ENCODE measurements at places on chromosomes 1 and 21.
A peak's percentile ranks its signal among the peaks of the same experiment; 100 is the strongest.

GRCh38 chr1:233211106-233211505 is 84.4 kb downstream of the PCNX2 start:
- no peak for DNase-seq

- DNase-seq, result no peak
Measured at GRCh38 chr1:158730453-158730852, 9.9 kb upstream of the OR6K3 start.

DNA sequence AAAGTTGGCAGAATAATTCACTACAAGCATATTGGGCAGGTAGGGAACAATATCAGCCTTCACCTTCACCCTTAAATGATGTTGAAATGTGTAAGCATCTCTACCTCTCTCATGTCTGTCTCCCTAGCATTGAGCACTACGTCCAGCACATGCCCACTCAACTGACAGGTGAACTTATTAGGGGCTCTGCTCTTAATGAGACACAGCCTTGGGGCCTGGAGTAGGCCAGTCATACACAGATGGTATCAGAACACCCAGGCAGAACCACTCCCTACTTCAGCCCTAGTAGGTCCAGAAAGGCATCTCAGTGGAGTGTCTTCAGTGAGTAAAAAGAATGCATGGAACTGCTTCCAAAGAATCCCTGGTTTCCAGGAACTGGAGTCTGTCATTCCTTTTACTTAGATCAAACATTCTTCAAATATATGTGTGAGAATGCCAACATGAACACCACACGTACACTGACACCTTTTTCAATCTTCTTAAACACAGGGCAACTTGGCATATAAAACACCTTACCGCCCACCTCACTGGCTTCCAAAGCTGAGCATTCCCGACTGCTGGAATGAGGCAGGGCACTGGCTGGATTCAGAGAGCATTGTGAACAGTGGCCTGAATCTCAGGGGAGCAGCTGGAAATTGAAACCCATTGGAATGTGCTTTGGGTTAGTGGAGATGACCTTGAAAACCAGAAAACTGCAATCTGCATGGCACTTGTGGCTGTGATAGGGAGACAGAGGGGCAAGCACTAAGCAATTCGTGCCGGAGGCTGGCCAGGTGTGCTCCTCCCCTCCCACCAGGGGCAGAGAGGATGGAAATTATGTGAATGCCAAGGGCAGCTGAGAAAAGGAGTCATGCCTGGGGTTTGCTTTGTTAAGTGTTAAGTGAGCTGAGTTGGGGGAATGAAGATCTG is 24.2 kb upstream of the HSD3B1 start:
- DNase-seq, result no peak

- no peak for DNase-seq
Measured at GRCh38 chr1:63784489-63785390, 10.9 kb downstream of the ROR1 start.

DNA sequence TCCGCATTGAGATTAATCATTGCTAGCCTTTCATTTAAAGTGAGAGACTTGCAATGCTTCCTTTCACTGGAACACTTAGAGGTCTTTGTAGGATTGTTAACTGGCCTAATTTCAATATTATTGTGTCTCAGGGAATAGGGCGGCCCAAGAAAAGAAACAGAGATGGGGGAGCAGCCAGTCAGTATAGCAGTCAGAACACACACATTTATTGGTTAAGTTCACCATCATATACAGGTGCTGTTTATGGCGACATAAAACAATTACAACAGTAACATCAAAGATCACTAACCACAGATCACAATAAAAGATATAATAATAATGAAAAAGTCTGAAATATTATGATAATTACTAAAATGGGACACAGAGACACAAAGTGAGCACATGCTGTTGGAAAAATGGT is 29.4 kb downstream of the BARHL2 start:
- DNase-seq, result no peak

DNA sequence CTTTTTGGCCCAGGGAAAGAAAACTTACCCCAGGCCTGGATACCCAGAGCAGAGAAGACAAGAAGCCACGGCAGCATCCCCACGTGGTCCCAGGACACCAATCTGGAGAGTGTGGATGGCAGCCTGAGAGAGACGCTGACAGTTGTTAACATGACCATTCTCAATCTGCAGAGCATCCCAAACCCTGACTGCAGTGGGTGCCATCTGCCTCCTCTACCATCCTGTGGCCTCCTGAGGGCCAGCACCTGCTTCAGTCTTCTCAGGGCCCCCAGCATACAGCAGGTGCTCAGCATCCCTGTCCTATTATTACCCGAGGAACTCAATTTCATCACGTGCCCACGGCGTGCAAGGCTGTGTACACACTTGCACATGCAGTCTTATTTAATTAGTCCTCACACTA is 785 bp downstream of the PGLYRP4 start:
- no peak for DNase-seq

- DNase-seq, result no peak
Measured at GRCh38 chr21:43974791-43975468, 37.2 kb upstream of the TRAPPC10 start.

DNA sequence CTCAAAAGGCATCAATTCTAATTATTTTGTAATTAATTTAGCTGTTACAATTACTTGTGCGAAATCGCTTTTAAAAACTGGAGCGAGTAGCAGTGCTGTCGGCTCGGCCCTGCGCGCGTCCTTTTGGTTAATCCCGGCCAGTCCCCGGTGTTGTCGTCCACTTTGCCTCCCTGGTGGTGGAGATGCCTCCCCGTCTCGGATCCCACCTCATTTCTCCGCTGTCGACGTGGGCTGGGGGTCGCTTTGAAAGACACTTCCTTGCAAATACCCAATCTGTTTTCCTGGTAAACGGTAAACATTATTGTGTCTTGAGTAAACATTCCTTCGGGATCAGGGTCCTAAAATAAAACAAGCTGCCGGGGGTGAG is 3.7 kb downstream of the FOXD3 start:
- no peak for DNase-seq

- DNase-seq, result peak; percentile 69
Measured at GRCh38 chr1:169086603-169087455, 19.7 kb upstream of the ATP1B1 start.

DNA sequence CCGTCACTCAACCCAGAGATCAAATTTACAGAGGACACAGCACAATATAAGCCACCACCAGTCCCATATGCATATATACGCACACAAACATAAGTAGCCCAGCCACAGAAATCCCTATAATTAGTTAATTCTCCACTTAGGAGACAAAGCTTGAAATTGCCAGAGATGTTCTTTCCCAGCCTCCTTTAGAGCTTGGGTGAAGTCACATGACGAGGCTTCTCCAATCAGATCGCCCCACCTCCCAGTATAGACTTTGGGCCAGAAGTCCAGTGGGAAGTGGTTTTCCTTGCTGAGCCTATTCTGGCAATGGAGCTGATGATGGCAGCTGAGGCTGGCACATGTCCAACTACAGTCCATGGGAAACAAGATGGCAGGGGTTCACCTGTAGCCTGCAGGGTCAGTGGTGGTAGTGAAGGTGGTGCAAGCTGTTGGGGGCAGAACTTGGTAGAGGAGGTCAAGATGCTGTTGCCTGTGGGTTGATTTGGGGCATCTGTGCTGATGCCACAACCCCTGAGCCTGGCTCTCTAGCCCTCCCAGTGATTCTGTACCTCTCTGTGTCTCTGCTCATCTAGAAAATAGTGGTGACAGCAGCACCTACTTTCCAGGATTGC is 535.9 kb downstream of the MATN1 start:
- DNase-seq, result no peak

DNA sequence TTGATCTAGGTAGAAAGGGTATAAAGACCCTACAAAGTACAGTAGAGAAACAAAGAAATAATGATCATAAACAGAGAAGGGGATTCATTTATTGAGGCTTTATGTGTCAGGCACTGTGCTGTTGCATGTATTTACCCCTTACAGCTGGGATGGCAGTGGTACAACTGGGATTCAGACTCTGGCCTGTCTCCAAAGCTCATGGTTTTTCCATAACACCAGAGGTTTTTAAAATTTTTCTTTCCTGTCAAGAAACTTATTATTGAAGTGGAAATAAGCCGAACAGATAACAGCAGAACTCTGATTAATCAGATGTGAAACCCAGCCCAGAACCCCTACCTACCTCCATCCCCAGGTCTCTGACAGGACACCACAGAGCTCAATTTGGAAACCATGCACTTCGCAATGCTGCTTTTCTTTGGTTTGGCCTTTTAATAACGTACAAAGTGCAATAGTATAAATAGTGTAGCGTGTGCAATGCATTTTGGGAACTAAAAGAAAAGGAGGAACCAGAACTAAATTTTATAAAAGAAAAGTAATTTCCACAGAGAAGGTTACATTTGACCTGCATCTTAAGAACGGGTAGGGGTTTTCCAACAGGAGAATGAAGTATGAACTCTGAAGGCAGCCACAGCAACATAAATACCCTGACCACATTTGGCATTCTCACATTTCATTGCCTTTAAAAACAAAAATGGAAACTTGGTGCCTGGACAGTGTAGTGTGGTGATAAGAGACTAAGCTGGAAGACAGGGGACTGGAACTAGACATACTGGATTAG is 92.0 kb upstream of the S1PR1 start:
- no peak for DNase-seq

DNA sequence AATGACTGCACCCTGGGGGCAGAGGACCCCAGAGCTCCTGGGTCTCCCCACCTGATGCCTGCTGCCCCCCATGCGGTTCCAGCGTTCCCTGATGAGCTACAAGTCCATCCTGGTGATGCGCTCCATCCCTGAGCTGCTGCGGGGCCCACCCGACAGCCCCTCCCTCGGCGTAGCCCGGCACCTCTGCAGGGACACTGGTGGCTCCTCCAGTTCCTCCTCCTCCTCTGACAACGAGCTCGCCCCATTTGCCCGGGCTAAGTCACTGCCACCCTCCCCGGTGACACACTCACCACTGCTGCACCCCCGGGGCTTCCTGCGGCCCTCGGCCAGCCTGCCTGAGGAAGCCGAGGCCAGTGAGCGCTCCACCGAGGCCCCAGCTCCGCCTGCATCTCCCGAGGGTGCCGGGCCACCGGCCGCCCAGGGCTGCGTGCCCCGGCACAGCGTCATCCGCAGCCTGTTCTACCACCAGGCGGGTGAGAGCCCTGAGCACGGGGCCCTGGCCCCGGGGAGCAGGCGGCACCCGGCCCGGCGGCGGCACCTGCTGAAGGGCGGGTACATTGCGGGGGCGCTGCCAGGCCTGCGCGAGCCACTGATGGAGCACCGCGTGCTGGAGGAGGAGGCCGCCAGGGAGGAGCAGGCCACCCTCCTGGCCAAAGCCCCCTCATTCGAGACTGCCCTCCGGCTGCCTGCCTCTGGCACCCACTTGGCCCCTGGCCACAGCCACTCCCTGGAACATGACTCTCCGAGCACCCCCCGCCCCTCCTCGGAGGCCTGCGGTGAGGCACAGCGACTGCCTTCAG is 35.5 kb downstream of the TRIM11 start:
- DNase-seq, result no peak

DNA sequence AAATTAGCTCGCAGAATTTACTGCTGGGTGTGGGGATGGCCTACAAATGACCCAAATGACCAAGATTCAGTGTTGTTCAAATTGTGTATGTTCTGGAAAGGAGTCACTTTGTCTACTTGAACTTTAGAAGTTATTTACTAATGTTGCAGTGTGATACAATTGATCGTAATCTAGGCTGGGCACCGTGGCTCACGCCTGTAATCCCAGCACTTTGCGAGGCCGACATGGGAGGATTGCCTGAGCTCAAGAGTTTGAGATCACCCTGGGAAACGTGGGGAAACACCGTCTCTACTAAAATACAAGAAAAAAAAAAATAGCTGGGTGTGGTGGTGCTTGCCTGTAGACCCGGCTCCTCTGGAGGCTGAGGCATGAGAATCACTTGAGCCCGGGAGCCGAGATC is 57.6 kb upstream of the TMPRSS2 start:
- no peak for DNase-seq

DNA sequence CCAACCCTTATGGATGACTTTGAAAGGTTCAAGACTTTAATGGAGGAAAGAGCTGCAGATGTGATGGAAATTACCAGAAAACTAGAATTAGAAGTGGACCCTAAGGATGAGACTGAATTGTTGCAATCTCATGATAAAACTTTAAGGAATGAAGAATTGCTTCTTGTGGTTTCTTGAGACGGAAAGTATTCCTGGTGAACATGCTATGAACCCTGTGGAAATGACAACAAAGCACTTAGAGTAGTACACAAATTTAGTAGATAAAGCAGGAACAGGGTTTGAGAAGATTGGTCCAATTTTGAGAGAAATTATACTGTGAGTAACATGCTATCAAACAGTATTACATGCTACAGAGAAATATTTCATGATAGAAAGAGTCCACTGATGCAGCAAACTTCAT is 215.4 kb downstream of the OMA1 start:
- DNase-seq, result no peak

- no peak for DNase-seq
Measured at GRCh38 chr1:199247891-199248290, 609.1 kb downstream of the PTPRC start.

DNA sequence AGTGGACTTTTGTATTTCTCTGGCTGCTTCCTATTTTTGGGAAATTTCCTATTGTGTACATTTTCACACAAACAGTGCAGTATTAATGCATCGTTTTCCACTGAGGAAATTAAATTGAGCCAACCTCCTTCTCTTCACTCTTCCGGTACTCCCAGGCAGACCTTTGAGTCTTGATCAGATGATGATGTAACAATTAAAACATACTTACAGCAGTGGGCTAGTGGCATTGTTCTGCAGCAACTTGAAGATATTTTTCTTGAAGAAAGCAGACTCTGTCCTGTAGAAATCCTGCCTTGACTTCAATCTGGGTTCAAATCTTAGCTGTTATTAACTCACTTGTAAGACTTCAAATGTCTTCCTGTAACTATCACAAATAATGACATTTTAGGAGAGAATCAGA is 19.0 kb upstream of the TMEM200B start:
- DNase-seq, result no peak

DNA sequence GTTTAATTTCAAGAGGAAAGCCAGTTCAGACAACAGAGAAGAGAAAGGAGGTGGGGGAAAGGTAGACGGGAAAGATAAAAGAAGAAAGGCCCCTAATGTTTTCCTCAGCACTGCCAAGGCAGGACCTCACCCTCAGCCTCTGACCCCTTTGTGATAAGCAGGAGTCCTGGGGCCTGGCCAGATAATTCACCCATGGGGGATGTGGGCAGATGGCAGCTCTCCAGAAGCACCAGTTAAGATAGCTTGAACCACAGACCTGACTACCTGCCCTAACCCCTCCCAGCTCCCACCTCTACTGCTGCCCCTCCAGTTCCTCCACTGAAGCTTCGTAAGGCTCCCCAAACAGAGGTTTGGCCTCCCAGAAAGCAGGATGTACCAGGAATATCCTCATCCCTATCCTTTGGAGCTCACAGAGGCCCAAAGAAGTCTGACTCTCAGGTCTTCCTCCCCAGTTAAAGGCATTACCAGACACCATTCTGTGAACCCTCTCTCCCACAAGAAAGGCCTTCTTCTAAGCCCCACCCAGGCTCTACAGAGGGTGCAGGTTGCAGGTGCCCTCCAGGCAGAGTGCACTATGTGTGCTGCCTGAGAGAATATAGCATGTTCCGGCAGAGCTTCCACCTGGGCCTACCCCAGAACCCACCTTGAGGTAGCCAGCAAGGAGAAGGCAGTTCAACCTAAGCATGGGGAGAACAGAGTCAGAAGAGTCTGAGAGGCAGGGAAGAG is 9.2 kb upstream of the SNAPIN start:
- DNase-seq, result no peak
